PC-3 (cell line): ENCODE measurements at places on chromosomes 1 and 21.
A peak's percentile ranks its signal among the peaks of the same experiment; 100 is the strongest.

DNA sequence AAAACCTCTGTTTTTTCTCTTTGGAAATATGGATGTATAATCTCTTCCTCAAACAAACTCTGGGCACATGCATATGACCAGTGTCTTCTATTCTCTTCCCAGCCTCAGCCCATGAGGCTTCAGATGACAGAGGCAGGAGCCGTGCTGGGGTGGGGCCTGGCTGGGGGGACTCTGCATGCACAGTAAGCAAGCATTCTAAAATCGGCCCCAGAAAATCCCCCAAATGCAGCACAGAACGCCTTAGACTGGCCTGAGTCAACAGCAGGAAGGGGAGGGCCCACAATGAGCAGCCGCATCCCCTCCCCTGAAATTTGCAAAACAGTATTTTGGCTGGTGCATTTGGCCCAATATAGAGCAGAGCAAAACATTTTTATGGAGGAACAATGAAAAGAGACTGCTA lies 47.8 kb downstream of the ITPKB start:
- H3K27ac ChIP-seq = no peak overlapping the region
- no peaks in the 10 kb centered on the region for H3K27me3 ChIP-seq
- no peak for DNase-seq
- peaks cover under 1% of the 10 kb centered on the region; the same call in 1 of the 2 replicates for H3K4me1 ChIP-seq

DNA sequence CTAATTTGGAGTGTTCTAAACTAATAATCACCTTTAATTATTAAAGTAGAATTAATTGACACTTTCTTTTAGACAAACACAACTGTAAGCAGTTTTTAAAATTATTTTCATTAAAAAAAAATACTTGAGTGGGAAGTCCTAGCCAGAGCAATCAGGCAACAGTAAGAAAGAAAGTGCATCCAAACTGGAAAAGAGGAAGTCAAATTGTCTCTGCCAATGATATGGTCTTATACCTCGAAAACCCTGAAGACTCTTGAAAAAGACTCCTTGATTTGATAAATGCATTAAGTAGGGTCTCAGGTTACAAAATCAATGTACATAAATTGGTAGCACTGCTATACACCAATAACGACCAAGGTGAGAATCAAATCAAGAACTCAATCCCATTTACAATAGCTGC lies 83.0 kb upstream of the GADD45A start:
- no peak for DNase-seq
- H3K27me3 ChIP-seq = no peaks in the 10 kb centered on the region
- no peak overlapping the region for H3K4me3 ChIP-seq
- no peak overlapping the region for H3K27ac ChIP-seq
- no peaks in the 10 kb centered on the region for H3K4me1 ChIP-seq

DNA sequence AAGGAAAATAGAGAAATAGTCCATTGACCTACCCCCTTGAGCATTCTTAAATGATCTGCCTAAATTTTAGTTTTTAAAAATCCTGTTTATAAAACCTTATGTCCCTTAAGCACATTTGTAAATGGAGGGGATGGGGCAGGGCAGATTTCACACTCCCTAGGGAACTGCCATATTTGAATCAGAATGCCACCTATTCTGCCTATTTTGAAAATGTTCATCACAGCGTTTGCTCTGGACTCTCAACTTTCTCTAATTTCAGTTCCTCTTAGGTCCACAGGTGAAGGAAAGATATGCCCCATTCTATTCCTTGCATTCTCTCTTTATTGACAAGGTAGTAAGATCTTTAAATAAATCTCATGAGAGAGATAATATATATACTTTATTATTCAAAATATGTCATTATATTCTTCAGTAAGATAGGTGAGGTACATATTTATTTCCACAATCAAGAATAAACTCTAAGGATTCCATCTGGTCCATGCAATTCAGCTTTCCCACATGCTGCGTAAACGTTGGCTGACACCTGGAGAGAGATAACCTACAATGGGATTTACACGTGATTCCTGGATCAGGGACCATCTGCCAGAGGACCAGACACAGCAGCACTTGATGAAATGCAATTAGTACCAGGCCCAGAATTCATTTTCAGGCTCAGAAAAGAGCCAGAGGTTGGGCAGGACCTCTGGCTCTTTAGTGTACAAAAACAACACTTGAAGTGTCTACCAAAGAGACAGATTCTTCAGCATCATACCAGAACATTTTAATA lies 1.2 kb upstream of the LPGAT1 start:
- no peak for DNase-seq
- H3K4me1 ChIP-seq = peaks cover 7% of the 10 kb centered on the region; the same call in 1 of the 2 replicates
- H3K4me3 ChIP-seq = no peak overlapping the region
- H3K36me3 ChIP-seq = no peaks in the 10 kb centered on the region

- H3K4me3 ChIP-seq = no peak overlapping the region
- H3K27ac ChIP-seq = no peak overlapping the region
- peaks cover under 1% of the 10 kb centered on the region; the same call in 1 of the 2 replicates for H3K4me1 ChIP-seq
- H3K27me3 ChIP-seq = no peaks in the 10 kb centered on the region
- H3K36me3 ChIP-seq = no peaks in the 10 kb centered on the region
Observed at GRCh38 chr21:33281096-33281652, 15.0 kb downstream of the IL10RB start.

DNA sequence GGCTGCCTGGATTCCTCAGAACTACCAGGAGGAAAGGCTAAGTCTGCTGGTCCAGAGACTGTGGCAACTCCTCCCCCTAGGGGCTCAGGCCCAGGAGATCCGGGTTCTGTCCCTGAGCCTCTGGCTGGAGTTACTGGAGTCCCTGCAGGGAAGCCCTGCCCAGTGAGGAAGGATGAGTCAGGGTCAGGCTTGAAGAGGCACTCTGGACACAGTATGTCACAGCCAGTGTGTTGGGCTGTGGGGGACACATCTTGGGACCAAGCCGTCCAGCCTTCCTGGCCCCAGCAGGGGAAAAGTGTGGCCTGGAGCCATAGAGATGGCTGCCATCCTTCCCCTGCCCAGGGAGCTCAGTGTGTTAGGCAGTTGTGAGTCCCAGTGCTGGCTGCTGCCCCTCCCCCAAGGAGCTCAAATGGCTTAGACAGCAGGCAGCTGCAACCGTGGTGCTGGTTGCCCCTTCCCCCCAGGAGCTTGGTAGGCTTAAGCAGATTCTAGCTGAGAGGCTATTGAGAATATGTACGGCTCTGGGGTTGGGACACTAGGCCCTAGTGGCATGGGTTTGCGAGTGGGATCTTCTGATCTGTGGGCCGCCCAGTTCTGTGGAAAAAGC lies 28.2 kb upstream of the RABGAP1L start:
- no peaks in the 10 kb centered on the region for H3K36me3 ChIP-seq
- H3K27me3 ChIP-seq = no peaks in the 10 kb centered on the region
- no peaks in the 10 kb centered on the region for H3K4me1 ChIP-seq
- no peak overlapping the region for H3K27ac ChIP-seq
- no peak for DNase-seq

- H3K27ac ChIP-seq = no peak overlapping the region
- H3K36me3 ChIP-seq = peaks cover 7% of the 10 kb centered on the region; the same call in 1 of the 2 replicates
- DNase-seq = no peak
Observed at GRCh38 chr21:44094832-44095231, 12.4 kb upstream of the PWP2 start.

GRCh38 chr1:217747156-217747769 lies 116.1 kb downstream of the SPATA17 start:
- no peak overlapping the region for H3K4me3 ChIP-seq
- H3K27me3 ChIP-seq = no peaks in the 10 kb centered on the region

GRCh38 chr1:53473463-53473862 lies 14.3 kb downstream of the DMRTB1 start:
- H3K4me1 ChIP-seq = no peaks in the 10 kb centered on the region
- no peaks in the 10 kb centered on the region for H3K36me3 ChIP-seq
- H3K27ac ChIP-seq = no peak overlapping the region
- peak; percentile 14 for DNase-seq
- no peak overlapping the region for H3K4me3 ChIP-seq
- peaks cover 26% of the 10 kb centered on the region for H3K27me3 ChIP-seq
